Smooth muscle cell of trachea (primary cell): ENCODE measurements at places on chromosomes 5 and 9. TPM values are rescaled to one million over a fixed set of nuclear protein-coding genes. Genes with fewer than 3 reads are reported as not detected.

The MYORG gene
- total RNA-seq, result 1.2 and 1.9 TPM in 2 replicates

The DELE1 gene
- 49.8 and 54.3 TPM in 2 replicates for total RNA-seq

The DIPK1B gene
- total RNA-seq, result 0.58 and 2.2 TPM in 2 replicates

The GAPVD1 gene
- total RNA-seq, result 51.3 and 59.8 TPM in 2 replicates

The SPEF2 gene
- 4.1 and 5.2 TPM in 2 replicates for total RNA-seq

The WDR41 gene
- 128 and 146 TPM in 2 replicates for total RNA-seq

The C9 gene
- total RNA-seq, result under 0.01 TPM in 1 of 2 replicates, not detected in the other

The ANGPTL2 gene
- 49.6 and 184 TPM in 2 replicates for total RNA-seq

The TTLL11 gene
- 7.6 and 9.1 TPM in 2 replicates for total RNA-seq

The NPR3 gene
- 82.2 and 123 TPM in 2 replicates for total RNA-seq
